ENCODE measurements at places on chromosomes 12 and 14.

GRCh38 chr12:131860472-131861260, 32.5 kb downstream of the MMP17 start:
- DNase-seq: no peak

DNA sequence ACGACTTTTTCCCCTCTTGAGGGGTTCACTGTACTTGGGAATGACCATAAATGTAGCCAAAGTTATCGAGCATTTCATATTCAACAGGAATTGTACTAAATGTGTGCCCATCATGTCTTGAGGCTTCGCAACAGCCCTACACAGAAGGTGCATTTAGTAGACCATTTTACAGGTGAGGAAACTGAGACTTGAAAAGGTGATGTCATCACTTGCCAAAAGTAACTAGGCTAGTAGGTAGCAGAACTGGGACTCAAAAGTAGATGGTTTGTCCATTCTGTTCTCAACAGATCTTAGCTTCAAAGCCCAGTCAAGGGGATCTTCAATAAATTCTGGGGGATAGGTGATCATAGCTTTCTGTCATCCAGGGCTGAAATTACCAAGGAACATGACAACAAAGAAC, 782.2 kb downstream of the MED13L start:
- no peak for DNase-seq

DNA sequence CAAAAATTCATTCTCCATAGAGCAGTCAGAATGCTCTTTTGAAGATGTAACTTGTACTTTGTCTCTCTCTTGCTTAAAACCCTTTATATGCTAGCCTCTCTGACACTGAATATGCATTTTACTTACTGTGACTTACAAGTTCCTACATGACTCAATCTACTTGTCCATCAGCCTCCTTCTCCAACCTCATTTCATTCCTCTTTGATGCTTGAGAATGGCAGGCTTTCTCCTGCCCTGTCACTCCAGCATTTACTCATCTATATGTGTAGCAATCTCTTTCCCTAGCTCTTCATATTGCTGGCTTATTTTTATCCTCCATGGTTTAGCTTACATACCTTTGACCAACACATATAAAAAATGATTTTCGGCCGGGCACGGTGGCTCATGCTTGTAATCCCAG, 561.9 kb downstream of the CCER1 start:
- no peak for DNase-seq

DNA sequence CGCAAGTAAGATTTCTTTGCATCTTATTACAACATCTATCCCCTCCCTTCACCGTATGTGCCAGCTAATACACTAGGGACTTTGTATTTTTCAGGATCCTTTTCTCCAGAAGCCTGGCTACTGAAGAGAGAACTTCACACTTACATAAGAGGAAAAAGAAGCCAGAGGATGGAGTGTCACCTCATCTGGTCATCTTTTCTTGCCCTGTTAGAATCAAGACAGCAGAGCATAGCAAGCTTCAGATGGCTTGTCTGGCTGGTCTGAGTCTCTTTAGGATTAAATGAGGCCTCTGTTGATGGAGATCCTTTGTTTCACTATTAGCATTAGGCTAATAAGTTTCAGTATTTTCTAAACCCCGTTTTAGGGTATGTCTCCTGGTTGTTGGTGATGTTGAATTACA, 14.4 kb upstream of the AACS start:
- no peak for DNase-seq

GRCh38 chr14:99296517-99296916, 24.5 kb upstream of the BCL11B start:
- DNase-seq: no peak

DNA sequence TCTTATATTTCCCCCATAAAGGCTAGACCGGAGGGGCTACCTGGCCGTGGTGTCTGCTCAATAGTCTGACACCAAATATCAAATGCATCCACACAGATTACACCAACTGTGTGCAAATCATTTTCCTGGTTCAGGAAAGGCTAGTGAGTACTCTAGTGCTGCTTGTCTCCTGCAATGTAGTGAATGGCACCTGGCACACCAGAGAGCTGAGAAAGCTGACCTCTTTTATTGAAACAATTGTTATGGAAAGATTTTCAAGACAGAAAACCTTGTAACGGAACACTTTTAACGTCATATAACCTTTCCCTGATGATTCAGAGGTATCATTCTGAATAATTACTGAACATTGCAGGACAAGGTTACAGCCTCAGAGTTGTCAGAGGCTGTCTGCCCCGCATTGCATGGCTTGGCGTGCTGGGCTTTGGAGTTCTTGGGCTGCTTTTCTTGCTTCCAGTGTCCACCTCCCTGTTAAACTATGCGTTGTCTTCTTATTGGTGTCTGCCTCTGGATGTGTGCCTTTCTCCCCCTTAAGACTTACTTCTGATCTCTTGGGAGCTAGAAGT, 40.7 kb upstream of the HDAC7 start:
- no peak for DNase-seq

DNA sequence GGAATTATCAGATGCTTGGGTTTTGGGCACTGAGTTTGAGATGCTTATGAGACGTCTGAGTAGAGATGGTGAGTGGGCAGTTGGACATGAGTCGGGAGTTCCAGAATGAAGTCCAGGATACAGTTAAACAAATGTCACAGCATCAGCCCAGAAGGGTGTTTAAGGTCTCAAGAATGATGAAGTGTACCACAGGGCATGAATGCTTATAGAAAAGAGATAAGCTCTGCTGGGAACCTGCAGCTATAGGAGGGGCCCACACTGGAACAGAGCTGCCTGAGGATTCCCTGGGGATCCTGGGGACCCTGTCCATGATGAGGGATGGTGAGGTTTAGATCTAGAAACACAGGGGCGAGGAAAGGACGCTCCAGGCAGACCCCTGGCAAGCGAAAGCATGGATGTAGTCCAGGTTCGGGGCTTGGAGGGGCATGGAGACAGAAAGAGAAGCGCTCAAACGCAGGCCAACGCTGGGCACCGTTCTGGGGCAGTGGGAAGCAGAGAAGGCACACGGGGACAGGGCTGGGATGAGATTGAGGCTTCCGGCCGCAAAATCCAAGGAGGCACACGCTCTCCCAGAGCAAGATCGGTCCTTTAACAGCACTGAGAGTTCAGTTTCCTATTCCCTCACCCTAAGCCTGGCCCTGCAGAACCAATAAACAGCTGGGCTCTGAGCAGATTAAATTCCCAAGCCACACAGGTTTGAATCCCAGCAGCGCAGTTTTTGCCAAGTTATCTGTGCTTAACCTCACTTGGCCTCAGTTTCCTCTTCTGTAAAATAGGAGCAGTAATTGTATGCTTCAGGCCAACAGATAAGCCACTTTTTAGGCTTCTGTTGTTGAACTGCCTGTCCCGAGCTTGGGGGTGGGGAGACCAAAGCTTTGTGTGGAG, 52.9 kb downstream of the EID3 start:
- DNase-seq: no peak

DNA sequence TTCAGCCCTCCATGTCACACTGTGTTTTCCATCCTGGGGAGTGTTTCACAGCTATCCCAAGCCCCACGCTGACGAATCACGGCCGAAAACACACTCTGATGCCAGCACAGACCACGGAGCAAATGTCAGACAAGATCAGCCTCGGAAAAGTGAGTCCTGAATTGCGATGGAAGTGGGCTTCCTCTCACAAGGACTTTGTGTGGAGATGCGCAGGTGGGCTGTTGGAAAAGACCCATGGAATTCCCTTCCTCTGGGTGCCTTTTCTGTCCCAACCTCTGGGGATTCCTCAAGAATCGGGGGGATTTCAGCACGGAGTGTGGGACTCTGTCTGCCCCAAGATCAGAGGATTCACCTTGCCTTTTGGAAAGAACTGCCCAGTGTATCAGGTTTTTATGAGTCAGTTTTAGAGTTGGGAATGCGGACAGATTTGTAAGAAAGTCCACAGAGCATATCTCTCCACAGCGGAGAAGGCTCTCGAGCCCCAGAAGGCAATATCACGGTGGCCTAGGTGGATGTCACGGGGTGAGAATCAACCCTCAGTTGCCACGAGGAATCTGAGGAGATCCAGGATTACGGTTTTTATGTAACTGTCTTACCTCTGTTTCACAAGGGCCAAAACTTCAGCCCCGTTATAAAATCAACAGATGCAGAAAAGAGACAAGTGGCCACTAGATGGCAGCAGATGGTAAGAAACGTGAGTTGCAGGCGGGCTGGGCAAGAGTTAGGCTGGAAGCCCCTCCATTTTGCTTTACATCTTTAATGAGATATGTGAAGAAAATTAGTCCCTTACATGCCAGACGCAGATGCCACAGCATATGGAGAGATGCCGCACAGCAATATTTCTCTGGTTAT, 201.9 kb downstream of the DAD1 start:
- no peak for DNase-seq

DNA sequence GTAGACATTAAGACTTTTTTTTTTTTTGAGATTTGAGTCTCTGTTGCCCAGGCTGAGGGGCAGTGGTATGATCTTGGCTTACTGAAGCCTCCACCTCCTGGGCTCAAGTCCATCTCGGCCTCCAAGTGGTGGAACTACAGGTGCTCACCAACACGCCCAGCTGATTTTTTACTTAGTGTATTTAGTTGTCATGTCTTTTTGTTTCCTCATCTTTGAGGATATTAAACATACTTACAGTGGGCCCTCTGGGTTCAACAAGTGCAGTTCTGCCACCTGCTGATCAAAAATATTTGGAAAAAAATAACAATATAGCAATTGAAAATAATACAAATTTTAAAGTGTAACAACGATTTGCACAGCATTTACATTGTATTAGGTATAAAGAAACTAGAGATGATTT, 4.4 kb upstream of the B4GALNT1 start:
- DNase-seq: no peak

GRCh38 chr14:28143316-28143715, 623.3 kb upstream of the FOXG1 start:
- no peak for DNase-seq

GRCh38 chr12:104671409-104672095, 214.8 kb downstream of the CHST11 start:
- no peak for DNase-seq

- DNase-seq: no peak
Measured at GRCh38 chr12:123910057-123910456, 62.6 kb downstream of the CCDC92 start.

GRCh38 chr12:123200414-123200813, 32.5 kb downstream of the MPHOSPH9 start:
- no peak for DNase-seq

DNA sequence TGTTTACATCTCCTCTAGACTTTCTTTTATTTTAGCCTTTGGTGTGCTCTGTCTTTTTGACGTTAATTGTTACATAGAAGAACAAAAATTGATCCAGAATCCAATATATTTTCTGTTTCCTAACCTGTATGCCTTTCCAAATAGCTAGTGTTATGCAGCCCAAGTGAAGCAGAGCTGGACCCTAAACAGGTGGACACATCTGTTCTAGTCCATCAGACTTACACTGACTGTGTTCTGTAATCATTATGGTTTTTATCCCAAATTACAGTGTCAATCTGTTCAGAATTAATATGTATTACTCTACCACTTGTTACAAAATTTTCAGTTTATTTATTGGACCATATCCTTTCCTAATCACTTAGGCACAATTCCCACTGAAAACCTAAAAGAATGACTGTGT, 176.8 kb upstream of the FOXG1 start:
- DNase-seq: no peak

DNA sequence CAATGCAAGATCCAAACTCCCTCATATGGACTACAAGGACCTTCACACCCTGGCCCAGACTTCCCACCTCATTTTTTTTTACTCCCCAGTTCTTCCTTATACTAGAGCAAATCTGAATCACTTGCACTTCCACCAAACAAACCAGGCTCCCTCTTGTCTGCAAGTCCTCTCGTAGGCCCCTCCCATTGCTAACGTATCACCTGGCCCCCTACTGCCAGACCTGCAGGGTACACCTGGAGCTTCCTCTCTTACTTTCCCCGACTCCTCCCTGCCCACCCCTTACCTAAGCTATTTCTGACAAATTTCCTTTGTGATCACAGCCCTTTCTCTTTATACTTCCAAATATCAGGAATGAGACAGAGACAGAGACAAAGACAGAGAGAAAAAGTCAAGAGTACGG, 463.9 kb downstream of the GALC start:
- no peak for DNase-seq

- no peak for DNase-seq
Measured at GRCh38 chr14:103023881-103024473, 33.4 kb downstream of the CDC42BPB start.

GRCh38 chr12:103494734-103495468, 867 bp downstream of the C12orf42 start:
- DNase-seq: no peak

- no peak for DNase-seq
Measured at GRCh38 chr12:88866881-88867280, 286.6 kb upstream of the KITLG start.

GRCh38 chr12:6154730-6155459, 30.4 kb upstream of the VWF start:
- DNase-seq: no peak

DNA sequence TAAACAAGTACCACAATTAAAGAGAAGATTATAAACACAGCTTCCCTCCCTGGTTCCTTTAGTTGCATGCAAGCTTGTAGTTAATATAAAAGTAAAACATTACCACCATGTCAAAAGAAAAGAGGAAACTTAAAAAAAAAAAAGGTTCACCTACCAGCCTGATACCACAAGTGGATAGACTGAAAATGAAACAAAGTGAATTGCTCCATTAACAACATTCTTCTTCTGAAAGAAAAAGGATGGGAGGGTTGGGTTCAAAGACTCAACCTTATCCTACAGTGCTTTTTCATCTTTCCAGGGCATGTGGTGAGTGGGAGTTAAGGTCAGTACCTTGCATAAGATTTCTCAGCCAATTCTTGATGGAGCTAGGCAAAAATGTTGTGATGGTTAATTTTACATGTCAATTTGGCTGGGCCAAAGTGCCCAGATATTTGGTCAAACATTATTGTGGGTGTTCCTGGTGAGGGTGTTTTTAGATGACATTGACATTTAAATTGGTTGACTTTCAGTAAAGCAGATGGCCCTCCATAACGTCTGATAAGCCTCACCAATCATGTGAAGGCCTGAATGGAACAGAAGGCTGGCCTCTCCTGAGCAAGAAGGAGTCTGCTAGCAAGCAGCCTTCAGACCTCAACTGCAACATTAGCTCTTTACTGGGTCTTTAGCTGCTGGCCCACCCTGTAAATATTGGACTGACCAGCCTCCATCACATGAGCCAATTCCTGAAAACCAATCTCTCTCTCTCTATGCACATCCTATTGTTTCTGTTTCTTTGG, 28.8 kb downstream of the VCPKMT start:
- no peak for DNase-seq

DNA sequence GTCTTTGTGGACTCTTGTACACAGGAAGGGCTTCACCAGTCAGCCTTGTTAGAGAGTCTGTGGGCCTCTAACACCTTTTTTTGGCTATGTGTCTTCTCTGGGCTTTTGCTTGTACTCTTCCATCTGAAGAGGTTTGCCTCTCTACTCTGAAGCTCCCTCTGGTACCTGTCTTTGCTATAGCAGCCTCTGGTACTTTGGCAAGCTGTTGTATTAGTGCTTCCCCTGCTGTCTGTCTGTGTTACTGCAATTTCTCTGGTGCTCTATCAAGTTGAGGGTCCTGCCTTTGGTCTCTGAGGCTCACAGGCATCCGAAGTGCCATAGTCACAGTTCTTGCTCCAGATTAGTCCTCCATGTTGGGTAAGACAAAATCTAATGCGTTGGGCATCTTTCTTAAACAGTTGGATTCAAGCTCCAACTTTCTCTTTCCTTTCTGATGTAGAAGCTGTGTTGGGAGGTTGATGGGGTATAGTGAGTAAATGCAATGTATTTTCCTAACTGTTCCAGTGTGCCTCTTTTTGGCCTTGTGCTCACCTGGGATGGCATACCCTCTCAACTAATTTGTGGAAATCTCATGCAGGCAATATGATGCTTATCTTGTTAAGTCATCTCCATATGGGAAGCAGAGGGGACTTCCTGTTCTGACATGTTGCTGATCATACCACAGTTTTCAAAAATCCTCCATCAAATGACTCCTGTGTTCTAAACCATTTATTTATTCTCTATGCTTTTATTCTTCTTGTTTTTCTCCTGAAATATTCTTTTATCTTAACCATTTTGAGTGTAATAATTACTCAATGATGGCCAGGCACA, 88.8 kb downstream of the ATF7IP start:
- no peak for DNase-seq
